ENCODE measurements at places on chromosomes 12 and 14.

GRCh38 chr14:35643513-35643912, 109.5 kb downstream of the INSM2 start:
- DNase-seq, result no peak

DNA sequence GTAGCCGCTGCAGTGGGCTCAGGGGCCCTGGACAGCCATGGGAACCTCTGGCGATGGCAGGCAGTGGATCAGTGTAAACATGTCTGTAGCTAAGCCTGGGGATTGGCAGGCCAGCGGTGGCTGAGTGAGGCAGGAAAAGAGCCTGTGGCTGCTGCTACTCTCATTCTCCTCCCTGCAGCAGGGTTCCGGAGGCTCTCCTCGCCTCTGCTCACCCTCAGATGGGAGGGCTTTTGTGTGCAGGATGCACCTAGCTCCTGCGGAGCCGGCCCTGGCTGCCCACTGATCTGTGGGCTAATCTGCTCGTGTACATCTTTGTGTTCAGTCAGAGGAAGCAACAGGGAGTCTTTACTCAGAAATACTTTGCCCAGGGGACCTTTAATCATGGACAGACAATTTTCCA, 59.5 kb downstream of the GALNT8 start:
- DNase-seq, result no peak

DNA sequence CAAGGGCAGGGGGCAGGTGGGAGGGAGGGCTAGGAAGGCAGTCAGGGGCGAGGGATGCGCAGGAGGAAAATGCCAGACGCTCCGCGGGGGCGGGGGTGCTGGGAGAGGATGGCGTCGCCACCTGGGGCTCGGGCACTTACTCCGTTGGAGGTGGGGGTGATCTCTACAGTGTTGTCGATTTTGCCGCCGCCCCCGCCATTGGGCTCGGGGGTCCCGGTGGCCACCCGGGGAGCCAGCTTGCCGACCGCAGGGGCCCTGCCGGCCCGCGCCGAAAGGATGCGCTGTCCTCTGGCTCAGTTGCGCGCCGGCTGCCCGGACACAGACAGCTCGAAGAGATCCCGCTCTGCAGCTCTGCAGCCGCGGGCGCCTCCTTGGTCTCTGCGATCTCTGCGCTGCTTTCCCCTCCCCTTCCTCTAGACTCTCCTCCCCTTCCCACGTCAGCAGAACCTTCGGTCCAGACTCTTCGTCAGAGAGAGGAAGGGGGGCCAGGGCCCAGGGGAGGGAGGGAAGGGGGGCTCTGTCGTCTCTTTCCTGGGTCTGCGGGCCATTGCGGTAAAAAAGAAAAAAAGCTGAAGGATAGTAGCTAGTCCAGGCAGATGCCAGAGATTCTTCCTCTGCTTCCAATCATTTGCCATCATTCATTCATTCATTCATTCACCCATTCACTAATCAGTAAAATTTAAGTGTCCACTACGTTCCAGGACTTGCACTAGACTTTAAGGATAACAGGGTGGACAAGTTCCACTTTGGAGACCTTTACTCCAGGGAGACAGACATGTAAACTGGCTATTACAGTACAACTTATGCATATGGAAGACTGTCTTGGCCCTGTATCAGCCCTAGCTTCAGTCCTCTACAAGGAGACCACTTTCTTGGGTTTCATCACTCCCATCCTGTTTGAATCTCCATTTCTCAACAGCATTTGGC, at the start of gene SLC22A17:
Gene SLC22A17 (minus strand): TSS at position 382 of the 927 bp plus-strand sequence.
- peak; percentile 91 for DNase-seq

DNA sequence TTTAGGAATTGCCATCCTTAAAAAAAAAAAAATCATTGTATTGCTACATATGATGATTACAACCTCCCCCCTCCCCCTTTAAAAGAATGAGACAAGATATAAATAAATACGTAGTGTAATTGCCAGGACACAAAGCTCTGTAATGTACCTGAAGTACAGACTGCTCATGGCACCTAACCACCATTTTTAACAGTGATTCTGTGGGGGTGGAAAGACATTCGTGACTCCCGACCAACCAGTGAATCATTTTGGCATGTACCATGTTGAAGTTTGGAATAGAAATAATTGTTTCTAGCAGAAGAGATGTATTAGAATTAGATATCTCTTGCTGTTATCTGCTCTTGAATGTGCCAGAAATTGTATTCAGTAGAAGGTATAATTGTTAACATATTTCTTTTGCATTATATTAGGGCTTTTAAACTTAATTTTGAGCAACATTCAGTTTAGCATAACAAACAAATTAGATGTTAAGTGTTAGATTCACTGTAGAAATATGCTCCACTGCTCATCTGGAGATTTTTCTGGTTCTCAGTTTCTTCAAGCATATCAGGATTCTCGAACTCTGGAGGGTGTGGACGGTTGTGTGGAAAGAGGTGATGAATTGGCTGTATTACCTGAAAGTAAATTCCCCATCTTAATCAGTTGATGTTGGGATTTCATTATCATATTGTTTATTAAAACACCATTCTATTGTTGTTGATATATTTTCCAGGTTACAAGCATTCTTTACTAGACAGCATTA, 31.1 kb downstream of the FRS2 start:
- peak; percentile 32 for DNase-seq

- DNase-seq, result no peak
Observed at GRCh38 chr12:77814386-77814785, 16.3 kb upstream of the NAV3 start.

DNA sequence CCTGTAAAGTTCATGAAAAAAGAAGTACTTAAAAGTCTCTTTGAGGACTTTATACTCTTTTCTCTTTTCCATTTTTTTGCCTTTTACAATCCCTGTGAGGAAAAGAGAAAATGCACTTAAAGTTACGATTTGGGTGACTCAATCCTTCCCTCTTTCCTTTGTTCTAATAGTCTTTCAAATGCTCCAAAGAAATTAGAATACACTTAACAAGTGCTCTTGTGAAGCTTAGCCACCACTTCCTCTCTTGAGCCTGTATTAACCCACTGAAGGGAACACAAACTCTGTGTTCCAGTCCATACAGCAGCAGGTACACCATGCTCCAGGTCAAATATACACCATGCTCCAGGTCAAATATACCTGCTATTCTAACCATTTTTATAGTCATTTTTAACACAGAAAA, 581.1 kb upstream of the MGAT4C start:
- no peak for DNase-seq

- DNase-seq, result no peak
Observed at GRCh38 chr12:69719336-69720316, 19.0 kb upstream of the RAB3IP start.

- peak; percentile 77 for DNase-seq
Observed at GRCh38 chr14:64074961-64075612, 219.1 kb downstream of the ESR2 start.

DNA sequence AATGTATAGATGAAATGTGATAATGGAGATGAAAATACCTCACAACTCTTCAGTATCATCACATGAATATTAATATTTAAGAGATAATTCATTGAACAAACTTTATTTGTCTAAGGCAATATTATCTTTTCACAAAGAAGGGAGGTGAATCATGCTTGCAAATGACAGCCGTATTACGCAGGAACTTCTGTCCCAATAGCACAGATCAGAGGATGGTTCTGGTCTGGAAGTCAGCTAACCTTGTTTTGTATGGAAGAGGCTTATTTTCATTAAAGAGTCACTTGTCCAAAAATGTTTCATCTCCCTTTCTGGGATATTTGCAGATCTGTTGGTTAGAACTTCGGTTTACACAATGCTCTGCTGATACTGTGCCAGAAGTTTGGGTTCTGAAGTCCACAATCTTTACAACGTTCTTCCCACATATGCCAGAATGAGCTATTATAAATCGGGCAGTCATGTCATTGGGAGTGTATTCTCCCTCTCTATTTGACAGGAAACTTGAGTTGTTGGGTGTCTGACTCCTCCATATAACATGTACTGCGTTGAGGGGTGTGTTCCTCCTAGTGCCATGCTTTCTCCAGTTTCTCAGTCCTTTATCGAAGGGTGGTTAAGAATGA, 29.8 kb downstream of the YY1 start:
- DNase-seq, result no peak

DNA sequence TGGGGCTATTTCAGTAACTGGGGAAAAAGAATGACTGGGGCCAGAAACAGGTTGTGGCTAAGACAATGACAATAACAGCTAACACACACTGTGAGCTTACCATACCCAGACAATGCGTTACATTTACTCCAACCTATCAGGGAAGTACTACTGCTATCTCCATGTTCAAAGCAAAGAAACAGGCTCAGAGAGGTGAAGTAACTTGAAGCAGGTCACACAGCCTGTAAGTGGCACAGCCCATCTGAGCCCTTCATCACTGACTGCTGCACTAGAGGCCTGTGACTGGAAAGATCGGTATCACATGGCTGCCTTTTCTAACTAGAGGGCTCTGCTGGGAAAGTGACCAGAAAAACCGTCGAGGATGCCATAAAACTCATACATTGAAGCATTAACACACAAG, 7.9 kb downstream of the GCN1 start:
- DNase-seq, result no peak

DNA sequence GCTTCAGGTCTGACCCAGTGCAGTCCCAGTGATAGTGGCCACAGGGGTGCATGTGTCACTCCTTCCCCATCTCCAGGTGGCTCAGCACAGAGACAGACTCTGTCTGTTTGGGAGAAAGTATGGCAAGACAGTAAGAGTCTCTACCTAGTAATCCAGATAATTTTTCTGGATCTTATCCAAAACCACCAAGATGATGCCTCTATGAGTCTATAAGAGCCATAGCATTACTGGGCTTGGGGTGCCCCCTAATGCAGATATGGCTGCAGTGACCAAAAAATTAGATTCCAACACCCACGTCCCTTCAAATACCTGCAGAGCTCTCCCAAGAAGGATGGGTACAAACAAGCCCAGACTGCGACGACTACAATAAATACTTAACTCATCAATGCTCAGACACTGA, 123.8 kb downstream of the GRIP1 start:
- DNase-seq, result peak; percentile 19

GRCh38 chr12:5439371-5439771, 7.5 kb downstream of the NTF3 start:
- DNase-seq, result no peak

DNA sequence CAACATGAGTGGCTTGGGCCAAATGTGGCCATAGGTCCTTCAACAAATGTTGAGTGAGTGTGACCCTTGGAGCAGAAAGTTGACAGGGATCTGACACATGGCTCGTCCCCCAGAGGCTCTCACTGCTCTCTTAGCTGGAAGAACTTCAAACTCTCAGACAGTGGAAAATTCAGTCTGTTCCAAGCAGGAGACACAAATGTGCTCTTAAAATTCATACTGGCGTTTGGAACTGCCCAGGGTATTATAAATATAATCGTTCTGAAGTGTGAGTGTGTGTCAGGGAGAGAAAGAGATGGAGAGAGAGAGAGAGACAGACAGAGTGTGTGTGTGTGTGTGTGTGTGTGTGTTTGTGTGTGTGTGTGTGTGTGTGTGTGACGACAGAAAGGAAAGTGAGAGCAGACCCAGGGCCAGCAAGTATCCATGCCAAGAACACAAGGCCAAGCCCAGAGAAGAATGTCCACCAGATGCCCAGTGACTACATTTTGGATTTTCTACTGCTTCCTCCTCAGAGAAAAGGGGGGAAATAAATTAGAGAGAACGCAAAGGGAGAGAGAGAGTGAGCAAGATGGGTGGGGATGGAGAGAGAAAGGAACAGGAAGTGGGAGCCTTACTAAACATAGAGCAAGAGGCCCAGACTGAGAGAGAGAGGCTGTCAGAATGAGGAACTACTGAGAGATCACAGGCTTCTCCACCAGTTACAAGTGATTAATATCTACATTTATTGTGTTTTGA, 193.6 kb upstream of the NUDT4 start:
- DNase-seq, result no peak

GRCh38 chr12:124419292-124420040, 124.6 kb downstream of the RFLNA start:
- no peak for DNase-seq

- DNase-seq, result peak; percentile 83
Observed at GRCh38 chr12:49868952-49869815, 26.3 kb upstream of the BCDIN3D start.

- DNase-seq, result no peak
Observed at GRCh38 chr14:64693810-64694165, 10.4 kb upstream of the PLEKHG3 start.

DNA sequence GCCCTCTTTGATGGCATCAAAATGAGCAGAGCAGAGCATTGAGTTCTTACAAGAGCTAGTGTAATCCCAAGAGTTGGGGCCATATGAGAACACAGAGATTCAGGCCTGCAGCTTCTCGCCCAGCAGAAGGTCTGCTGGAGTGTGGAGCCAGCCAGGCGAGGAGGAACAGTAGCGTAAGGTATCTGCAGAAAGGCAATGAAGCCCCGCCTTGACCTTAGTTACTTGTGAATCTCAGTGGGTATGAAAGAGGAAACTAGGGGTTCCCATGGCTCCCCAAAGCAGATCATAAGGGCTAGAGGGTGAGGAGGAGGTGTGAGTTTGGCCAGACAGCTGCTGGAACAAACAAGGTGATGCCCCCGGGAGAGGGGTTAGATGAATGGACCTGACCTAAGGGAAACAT, 49.4 kb downstream of the SLC8A3 start:
- no peak for DNase-seq

DNA sequence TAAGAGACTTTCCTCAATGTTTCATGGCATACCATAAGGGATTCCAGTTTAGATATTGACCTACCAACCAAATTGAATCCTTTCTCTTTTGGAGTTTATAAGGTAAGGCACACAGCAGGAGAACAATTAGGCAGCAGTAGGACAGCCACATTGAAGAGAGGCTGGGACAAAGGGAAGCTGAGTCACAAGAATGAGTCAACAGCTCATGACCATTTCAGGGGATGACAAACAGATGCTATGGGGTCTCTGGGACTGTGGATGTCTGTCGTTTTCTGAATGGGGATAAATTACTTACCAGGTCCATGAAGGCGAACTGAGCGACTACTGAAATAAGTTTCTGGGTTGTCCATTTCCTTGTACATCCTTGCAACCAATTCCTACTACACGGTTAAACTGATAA, 48.6 kb upstream of the E2F7 start:
- DNase-seq, result peak; percentile 67

- peak; percentile 83 for DNase-seq
Observed at GRCh38 chr12:19894050-19894449, 454.8 kb downstream of the AEBP2 start.

DNA sequence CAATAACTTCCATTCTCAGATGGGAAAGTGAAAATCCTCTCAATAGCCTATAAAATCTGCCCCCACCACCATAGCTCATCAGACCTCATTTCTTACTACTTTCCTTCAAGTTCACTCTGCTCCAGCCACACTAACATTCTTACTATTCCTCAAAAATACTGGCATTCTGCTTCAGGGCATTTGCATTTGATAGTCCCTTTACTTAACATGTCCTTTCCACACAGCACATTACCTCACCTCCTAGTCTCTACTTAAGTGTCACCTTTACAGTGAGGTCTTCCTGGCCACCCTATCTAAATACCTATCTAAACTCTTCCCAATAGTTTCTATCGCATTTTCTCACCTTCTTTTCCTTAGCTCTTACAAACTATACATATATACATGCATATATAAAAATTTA, 6.8 kb downstream of the EML5 start:
- DNase-seq, result no peak

DNA sequence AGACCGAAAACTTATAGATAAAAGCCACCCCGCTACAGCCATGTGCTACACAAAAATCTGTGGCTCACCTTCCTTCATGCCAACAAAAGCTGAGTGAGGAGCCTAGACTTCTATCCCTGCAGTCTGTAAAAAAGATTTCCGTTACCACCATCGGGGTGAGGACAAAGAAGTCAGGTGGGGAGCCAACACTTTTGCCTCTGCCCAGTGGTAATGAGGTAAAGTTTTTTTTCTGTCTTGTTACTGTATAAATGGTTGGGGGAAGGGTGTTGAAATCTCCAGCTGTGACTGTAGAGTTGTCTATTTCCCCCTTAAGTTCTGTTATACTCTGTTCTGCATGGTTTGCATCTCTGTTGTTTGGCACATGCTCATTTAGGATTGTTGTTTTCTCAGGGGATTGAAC, 707.8 kb downstream of the FLRT2 start:
- no peak for DNase-seq

Measured in fibroblast of skin of back (primary cell).